ENCODE measurements at places on chromosomes 13 and 19.

- DNase-seq, result no peak
Measured at GRCh38 chr13:102609696-102610095, 12.9 kb downstream of the TPP2 start.

DNA sequence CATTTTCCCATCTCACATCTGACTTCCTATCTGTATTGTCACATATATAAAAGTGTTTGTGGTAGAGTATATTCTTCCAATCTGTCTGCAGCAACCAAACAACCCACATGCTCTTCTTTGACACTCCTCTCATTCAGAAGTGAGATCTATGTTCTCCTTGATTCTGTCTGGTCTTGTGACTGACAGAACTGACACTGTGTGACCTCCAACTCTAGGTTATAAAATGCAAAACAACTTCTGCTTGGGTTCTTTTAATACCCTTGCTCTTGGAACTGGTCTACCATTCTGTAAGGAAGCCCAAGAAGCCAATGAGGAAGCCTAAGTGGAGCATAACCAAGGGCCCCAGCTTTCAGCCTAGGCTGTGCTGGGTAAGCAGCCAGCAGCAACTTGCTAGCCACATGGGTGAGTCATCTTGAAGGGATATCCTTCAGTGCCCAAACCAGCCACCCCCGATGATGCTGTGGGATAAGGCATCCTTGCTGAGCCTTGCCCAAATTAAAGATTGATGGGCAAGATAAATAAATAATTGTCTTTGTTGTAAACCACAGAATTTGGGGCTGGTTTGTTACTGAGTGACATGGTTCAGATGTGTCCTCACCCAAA lies 18.4 kb upstream of the ITM2B start:
- no peak for DNase-seq

GRCh38 chr19:19637523-19638251 lies 5.8 kb downstream of the GMIP start:
- DNase-seq, result no peak

- no peak for DNase-seq
Measured at GRCh38 chr13:18947376-18947977, 234.1 kb downstream of the TUBA3C start.

- peak; percentile 40 for DNase-seq
Measured at GRCh38 chr13:99418103-99418842, 83.0 kb upstream of the TM9SF2 start.

DNA sequence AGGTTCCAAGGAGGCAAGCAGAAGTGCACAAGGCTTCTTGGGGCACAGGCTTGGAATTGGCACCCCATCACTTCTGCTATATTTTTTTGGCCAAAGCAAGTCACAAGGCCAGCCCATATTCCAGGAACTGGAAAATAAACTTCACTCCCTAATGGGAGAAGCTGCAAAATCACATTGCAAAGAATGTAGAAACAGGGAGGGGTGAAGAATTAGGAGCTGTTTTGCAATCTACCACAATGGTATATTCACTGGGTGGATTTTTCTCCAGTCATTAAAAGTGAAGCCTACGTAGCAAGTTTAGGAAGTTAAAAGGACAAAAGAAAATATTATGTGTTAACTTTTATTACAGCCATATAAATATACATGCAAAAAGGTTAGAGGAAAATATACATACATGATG lies 464.8 kb downstream of the COG6 start:
- DNase-seq, result no peak

DNA sequence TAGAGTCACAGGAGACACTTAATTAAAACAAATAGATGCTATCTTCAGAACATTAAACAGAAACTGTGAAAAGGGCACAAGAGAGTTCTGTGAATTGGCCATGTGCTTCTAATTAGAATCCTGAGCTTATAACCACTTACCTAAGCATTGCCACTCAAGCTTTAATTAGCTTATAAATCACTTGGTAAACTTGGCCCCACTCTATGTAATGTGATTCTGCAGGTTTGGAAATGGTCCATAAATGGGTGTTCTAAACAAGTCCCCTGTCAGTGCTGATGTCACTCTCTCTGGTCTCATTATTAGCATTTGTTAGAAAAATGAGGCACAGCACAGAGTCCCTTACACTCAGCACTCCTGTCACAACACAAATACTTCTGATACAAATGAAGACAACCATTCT lies 18.0 kb downstream of the ZNF91 start:
- no peak for DNase-seq

Measured in activated T-cell treated with anti-CD3 and anti-CD28 coated beads, Interleukin-2, amount 50 U/mL, for 24 hours (primary cell).